ENCODE measurements at places on chromosomes 1 and 21. TPM values are rescaled to one million over a fixed set of nuclear protein-coding genes. Genes with fewer than 3 reads are reported as not detected.

Gene LRRC53
- under 0.01 TPM for total RNA-seq

Gene SEMA4A
- total RNA-seq: 24.8 TPM

Gene PLA2G2D
- total RNA-seq: not detected

Gene PBX1
- 238 TPM for total RNA-seq

Gene KCNK1
- 3.0 TPM for total RNA-seq

Gene S100A2
- not detected for total RNA-seq

Gene ICOSLG
- 0.25 TPM for total RNA-seq

Gene TFAP2E
- total RNA-seq: 0.74 TPM

Gene AGMAT
- 0.25 TPM for total RNA-seq

Gene CHI3L1
- total RNA-seq: 0.74 TPM

Gene GJA9
- total RNA-seq: not detected

Gene CELSR2
- total RNA-seq: 46.5 TPM

Gene ADORA1
- 9.1 TPM for total RNA-seq

Gene UBIAD1
- total RNA-seq: 13.3 TPM

Gene C1QA
- 3.2 TPM for total RNA-seq

Gene S100A3
- not detected for total RNA-seq

Gene CTSK
- 7.4 TPM for total RNA-seq

Gene ASCL5
- not detected for total RNA-seq

Gene CNR2
- total RNA-seq: under 0.01 TPM

Gene BCL2L15
- total RNA-seq: 0.74 TPM

Gene GON4L
- total RNA-seq: 35.7 TPM

Gene MAP7D1
- total RNA-seq: 52.9 TPM

Gene SYTL1
- total RNA-seq: 0.25 TPM

Gene AMY1A
- not detected for total RNA-seq

Gene NECTIN4
- not detected for total RNA-seq

Gene RCC1
- total RNA-seq: 11.1 TPM

Gene KRTAP12-2
- not detected for total RNA-seq

Gene NR5A2
- 0.25 TPM for total RNA-seq

Gene AADACL4
- not detected for total RNA-seq

Gene BEND5
- 12.0 TPM for total RNA-seq

Gene BRINP3
- total RNA-seq: 38.6 TPM

Gene UBASH3A
- total RNA-seq: not detected

Gene ESRRG
- 7.1 TPM for total RNA-seq

Gene NR1I3
- under 0.01 TPM for total RNA-seq

Gene KRTAP13-2
- not detected for total RNA-seq

Gene HPDL
- 1.7 TPM for total RNA-seq

Gene LCE1F
- not detected for total RNA-seq

Gene SPRR2G
- not detected for total RNA-seq

Gene ANKRD35
- 1.7 TPM for total RNA-seq

Gene HPCA
- 42.0 TPM for total RNA-seq

Gene C1orf185
- not detected for total RNA-seq

Gene MAP3K21
- 3.2 TPM for total RNA-seq
